Nucleus accumbens (tissue), 56 donors: ENCODE measurements at places on chromosomes 6 and 20.

DNA sequence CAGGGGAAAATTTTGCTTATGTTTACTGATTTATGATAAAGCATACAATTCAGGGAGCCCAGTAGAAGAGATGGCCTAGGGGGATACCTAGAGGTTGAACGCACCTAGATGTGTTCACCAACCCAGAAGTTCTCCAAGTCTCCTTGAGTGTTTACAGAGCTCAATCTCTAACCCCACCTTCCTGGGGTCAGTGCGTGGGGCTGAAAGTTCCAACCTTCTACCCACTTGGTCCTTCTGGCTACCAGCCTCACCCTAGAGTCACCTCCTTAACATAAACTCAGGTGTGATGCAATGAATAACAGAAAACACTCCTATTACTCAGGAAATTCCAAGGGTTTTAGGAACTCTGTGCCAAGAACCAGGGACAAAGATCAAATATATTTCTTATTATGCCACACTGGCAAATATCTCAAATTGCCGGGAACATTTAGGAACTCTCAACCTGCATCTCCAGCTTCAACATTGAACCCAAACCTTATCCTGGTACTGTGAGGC, 26.4 kb downstream of the AFG1L start:
- no peak for DNase-seq

DNA sequence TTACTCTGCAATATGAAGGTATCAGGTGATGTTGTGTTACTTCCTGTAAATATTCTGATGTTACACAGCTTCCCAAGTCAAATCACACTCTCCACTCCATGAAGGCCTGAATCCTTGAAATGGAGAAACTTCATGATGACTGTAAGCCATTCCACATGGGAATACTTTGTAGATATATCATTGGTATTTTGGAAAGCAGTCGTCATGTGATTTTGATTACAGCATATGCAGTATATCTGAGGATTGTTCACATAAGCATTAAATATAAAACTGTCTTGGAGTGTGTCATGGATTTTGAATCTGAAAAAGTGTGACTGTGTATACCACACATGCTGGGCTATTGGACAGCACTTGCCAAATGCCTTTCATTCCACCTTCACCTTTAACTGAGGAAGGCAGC, 118.3 kb upstream of the EXOC2 start:
- no peak for DNase-seq

DNA sequence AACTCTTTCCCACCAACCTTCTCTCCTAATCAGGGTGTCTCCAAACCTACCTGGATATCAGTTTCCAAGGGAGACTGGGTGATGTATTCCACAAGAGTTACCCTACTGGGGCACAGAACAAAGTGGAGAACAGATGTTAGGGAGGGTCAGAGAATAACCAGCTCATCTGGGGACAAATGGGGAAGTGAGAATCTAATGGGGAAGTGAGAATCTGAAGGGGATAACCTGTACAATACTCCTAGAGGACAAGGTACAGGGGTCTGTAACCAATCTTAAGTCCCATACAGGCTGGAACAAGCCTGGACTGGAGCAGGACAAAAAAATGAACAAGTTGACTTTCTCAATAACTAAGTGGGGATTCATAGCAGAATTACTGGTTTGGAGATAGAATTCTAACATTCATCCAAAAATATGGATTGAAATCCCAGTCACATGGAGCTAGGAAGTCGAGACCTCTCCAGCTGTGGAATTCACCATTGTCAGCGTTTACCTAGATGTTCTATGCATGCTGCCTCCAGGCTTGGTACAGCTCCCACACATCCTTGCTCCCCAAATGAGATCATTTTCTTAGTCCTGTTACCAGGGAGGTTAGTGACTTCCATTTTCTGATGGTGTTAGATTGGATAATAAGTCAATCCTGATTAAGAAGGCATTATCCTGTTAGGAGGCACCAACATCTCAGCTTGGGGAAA, 214.8 kb upstream of the MOCS1 start:
- DNase-seq = no peak

GRCh38 chr6:24323632-24324337, 34.1 kb downstream of the DCDC2 start:
- no peak for DNase-seq

- no peak for DNase-seq
These were observed 46.2 kb downstream of the CDS2 start for GRCh38 chr20:5172903-5173463.

GRCh38 chr6:31178143-31179041, 7.9 kb upstream of the POU5F1 start:
- no peak for DNase-seq

- no peak for DNase-seq
These were observed 3.7 kb downstream of the FOXF2 start for GRCh38 chr6:1392813-1393640.

GRCh38 chr6:104608101-104608500, 251.6 kb downstream of the HACE1 start:
- no peak for DNase-seq

DNA sequence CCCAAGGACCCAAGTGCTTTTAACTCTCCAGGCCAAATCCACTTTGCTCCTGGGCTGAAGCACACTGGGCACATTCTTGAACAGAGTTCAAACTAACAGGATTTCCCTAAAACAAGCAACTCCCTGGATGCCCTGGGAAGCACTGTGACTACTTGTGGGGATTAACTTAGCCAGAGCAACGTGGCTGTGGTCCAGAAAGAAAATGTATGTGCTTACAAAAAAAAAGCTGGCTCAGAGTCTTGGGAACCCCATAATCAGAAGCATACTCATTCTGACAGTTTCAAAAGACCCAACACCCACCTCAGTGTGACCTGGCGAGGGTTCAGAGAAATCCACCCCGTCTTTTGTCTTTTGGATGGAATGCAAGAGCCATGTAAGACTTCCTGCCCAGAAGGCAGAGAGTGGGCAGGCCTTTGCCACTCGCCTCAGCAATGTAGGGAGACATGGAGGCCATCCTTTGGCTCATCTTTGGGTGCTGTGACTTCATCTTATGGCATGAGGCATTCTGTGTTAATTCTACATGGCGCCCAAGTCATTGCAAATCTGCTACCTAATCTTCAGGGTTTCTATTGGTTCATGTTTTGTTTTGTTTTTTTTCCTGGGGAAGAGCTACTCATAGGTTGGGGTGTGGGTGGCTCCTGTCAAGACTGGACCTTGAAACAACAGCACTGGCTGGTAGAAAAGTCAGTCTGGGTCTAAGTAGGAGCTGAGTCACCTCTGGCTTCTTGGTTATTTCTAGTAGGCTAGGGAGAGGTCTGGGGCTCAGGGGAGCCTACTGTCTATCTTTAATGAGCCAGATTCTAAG, 248.6 kb upstream of the SUPT3H start:
- DNase-seq = no peak

GRCh38 chr20:8161264-8162071, 29.4 kb downstream of the PLCB1 start:
- DNase-seq = no peak

DNA sequence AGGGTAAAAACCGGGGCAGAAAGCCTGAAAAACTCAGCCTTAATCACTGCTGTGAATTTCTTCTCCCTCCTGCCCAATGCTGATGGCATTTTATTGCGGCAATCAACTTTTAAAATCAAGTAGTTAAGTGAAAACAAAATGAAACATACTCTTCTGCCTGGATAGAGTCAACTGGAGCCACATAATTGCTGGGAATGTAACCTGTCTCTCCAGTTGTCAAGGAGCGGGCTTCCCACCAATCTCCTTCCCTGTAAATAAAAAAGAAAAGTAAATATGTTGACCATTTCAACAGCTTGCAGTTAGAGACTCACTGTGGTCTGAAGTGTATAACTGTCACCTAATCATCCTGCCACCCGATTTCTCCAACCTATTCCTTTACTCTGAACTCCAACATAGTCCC, 102.1 kb upstream of the TRAF3IP2 start:
- DNase-seq = no peak

- DNase-seq = no peak
These were observed 90.2 kb downstream of the F13A1 start for GRCh38 chr6:6230286-6230685.
